AG10803 (cell line): ENCODE measurements at places on chromosomes 1 and 21.

DNA sequence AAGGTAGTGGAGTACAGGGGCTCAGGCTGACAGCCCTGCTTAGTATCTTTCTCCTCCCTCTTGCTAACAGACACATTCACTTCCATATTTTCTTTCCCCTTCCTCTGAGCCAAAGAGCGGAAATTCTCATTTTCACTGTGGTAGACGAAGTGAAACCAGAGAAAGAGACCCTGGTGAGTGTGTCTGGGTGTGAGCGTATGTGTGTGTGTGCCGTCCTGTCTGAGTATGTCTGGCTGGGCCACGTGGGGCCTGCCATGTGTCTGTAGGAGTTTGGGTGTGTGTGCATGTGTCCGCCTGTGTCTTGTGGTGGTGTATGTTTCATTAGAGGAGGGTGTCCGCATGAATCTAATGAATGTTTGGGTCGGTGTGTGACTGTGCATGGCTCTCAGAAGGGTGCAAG lies 1.7 kb downstream of the COL8A2 start:
- peak; percentile 37 for DNase-seq

- no peak for DNase-seq
Observed at GRCh38 chr1:96771847-96772246, 50.3 kb downstream of the PTBP2 start.

DNA sequence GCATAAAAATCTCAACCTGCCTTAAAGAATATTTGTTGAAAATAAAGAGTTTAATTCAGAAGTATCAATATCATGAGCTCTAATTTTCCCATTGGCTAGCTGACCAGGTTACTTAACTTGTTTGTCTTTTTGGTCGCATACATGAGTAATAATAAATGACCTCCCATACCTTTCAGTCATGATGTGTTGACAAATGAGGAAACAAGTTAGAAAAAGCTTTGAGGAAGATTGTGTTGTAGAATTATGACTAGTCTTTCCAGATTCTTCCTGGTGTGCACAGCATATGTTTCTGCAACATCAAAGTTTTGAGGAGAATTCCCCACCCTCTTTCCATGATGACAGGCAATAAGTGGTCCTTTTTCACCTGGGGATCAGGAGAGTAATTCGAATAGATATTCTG lies 17.6 kb upstream of the PAPPA2 start:
- DNase-seq: no peak

DNA sequence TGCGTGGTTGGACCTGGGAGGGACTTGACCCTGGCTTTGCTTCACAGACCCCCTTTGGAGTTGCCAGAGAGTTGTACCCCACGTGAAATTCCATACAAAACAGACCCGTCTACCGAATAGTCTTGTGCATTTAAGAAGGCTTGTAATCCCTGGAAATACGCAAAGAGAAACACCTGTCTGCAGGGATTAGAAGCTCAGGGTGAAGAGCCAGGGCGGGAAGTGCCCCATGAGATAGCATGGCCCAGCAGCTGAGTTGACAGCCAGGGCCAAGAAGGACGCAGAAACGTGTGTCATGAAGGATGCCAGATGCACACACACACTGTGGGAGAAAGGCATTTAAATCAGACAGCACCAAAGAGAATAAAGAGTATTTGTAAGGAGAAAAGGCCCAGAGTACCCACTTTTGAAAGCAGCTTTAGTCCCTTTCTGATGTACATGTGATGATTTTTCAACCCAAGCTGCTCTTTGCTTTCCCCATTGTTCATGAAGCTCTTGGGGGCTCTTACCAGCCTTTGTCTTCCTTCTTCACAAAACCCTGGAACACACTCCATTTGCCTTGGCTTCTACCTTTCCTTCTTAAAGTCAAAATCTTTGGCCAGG lies 46.6 kb downstream of the PCP4 start:
- DNase-seq: no peak

DNA sequence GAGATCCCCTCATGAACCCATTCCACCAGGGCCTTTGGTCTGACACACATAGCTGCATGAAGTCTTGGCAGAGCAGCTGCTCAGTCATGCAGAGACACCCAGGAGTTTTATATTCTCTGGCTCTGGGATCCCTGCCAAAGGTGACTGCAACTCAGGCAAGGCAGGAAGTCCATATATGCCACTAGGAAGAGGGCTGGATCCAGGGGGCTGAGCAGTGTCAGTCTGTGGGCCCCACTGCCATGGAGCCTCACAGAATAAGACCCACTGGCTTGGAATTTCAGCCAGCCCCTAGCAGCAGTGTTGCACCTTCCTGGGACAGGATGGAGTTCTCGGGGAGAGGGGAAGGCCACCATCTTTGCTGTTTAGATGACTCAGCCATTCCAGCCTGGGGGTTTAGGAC lies 199.7 kb downstream of the TBX15 start:
- DNase-seq: peak; percentile 56

- DNase-seq: no peak
Observed at GRCh38 chr21:17200250-17200649, 312.6 kb upstream of the CXADR start.
